Dermis microvascular lymphatic vessel endothelial cell (primary cell): ENCODE measurements at places on chromosomes 11 and 22. TPM values are rescaled to one million over a fixed set of nuclear protein-coding genes. Genes with fewer than 3 reads are reported as not detected.

The LGR4 gene
- 1.2 and 2.7 TPM in 2 replicates for total RNA-seq

The MS4A3 gene
- not detected in 2 replicates for total RNA-seq

The OR8A1 gene
- not detected in 2 replicates for total RNA-seq

The DSCAML1 gene
- total RNA-seq = not detected in 2 replicates

The KRTAP5-8 gene
- total RNA-seq = not detected in 2 replicates

The C11orf65 gene
- not detected in 2 replicates for total RNA-seq

The OR10AG1 gene
- not detected in 2 replicates for total RNA-seq

The DBX1 gene
- total RNA-seq = not detected in 2 replicates

The C11orf42 gene
- total RNA-seq = not detected in 2 replicates

The CRYBA4 gene
- 0.13 TPM in 1 of 2 replicates, not detected in the other for total RNA-seq

The GALNT18 gene
- 81.3 and 145 TPM in 2 replicates for total RNA-seq
